Immature natural killer cell (primary cell): ENCODE measurements at places on chromosomes 5 and 9.
A peak's percentile ranks its signal among the peaks of the same experiment; 100 is the strongest.

DNA sequence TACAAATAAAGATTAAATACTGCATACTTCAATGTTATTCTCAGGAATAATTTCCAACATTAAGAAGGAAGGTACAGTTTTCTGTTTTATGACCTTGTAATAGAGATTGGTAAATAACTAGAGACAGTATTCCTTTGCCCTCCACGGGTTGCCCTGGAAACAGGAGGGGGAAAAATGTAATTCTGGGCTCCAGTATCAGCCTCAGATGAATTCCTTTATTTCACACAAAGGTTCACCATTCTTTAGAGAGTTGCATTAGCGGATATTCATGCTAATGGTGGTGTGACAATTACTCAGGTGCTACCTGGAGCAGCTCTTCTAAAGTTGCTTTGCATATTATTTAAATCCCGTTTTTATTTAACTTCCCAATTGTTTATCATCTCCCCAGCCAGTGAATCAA lies 42.6 kb downstream of the CETN3 start:
- no peak for DNase-seq

- no peak for DNase-seq
Observed at GRCh38 chr9:129125478-129125877, 14.3 kb downstream of the PTPA start.

DNA sequence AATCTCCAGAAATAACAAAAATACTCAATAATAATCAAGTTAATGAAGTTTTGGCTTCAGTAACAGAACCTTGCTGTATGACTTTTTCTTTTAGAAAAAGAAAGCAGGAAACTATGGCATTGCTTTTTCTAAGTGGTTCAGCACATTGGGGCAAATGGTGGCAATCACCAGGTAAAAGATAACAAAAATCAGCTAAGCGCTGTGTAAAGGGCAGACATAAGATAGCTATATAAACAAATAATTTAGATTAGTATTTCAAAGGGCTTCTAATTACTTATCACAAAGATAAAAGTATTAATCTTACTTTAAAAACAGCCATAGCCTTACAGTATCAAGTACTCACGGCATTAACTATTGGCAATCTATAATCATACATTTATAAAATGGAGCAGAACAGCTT lies 10.0 kb downstream of the TMEM161B start:
- no peak for DNase-seq

GRCh38 chr5:30838936-30839496 lies 354.5 kb upstream of the CDH6 start:
- DNase-seq, result no peak

DNA sequence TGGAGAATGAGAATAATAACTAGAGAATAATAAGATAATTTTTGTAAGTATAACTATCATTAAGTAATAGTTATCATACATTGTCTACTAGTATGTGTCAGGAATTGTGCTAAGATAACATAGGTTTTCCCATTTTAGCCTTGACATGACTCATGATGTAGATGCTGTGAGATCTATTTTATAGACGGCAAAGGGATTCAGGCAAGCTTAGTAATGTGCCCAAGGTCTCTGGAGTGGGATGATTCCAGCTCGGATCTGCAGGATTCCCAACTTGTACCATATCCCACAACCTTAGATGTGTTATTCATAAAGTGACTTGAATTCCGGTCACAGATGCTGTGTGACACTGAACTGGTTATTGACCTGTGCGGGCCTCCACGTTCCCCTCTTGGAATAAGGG lies 51.5 kb downstream of the IL31RA start:
- no peak for DNase-seq

GRCh38 chr9:37639109-37639762 lies 11.5 kb upstream of the FRMPD1 start:
- no peak for DNase-seq

DNA sequence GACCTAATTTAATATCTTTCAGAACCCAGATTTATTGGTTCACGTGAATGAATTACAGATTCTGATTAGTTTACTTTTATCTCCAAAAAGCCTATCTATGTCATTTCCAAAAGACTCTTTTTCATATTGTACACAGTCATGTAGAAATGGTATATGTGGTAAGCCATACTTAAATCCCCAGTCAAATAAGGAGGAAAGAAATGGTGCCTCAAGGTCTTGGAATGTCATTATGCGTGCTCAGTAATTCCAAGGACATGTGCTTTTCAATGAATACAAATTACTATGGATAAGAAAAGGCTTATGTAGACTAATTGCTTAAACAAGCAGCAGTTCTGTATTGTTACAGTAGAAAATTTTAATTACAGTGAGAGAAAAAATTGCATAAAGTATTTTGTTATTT lies 64.1 kb upstream of the TYRP1 start:
- DNase-seq, result no peak

- no peak for DNase-seq
Observed at GRCh38 chr9:109753308-109753707, 26.7 kb upstream of the PALM2AKAP2 start.

GRCh38 chr9:123208626-123209174 lies 59.7 kb downstream of the STRBP start:
- DNase-seq, result no peak

DNA sequence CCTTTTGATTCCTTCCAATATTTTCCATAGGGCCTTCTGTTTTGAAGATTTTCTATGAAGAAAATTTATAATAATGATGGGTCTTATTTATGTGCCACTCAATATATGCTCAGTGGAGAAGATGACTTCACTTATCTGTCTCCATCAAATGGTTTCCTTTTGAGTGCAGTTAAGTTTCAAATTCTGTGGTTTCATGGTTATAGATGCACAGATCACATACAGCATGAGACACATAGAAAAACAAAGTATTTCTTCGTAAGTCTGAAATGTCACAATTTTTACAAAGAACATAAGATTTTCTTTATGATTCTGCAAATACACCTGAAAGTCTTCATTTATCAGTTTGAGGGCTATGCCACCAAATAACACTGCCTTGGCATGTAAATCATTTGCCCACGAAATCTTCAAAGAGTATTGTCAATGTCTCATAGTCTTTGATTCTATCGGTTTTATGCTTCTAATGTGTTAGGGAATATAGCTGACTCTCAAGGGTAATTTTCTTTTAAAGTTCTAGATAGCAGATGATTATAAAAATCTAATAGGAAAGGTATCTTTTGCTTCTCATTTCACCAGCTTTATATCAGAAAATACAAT lies 14.1 kb downstream of the CFAP95 start:
- no peak for DNase-seq

- DNase-seq, result no peak
Observed at GRCh38 chr5:149790276-149790675, 60.2 kb downstream of the PPARGC1B start.

- no peak for DNase-seq
Observed at GRCh38 chr5:17249029-17249634, 31.7 kb downstream of the BASP1 start.

GRCh38 chr9:129312251-129313122 lies 134.4 kb upstream of the IER5L start:
- no peak for DNase-seq

GRCh38 chr9:107999011-107999410 lies 509.4 kb upstream of the KLF4 start:
- DNase-seq, result no peak

- no peak for DNase-seq
Observed at GRCh38 chr9:114484215-114484853, 20.9 kb downstream of the WHRN start.

GRCh38 chr5:34410411-34411139 lies 245.6 kb upstream of the RAI14 start:
- no peak for DNase-seq

DNA sequence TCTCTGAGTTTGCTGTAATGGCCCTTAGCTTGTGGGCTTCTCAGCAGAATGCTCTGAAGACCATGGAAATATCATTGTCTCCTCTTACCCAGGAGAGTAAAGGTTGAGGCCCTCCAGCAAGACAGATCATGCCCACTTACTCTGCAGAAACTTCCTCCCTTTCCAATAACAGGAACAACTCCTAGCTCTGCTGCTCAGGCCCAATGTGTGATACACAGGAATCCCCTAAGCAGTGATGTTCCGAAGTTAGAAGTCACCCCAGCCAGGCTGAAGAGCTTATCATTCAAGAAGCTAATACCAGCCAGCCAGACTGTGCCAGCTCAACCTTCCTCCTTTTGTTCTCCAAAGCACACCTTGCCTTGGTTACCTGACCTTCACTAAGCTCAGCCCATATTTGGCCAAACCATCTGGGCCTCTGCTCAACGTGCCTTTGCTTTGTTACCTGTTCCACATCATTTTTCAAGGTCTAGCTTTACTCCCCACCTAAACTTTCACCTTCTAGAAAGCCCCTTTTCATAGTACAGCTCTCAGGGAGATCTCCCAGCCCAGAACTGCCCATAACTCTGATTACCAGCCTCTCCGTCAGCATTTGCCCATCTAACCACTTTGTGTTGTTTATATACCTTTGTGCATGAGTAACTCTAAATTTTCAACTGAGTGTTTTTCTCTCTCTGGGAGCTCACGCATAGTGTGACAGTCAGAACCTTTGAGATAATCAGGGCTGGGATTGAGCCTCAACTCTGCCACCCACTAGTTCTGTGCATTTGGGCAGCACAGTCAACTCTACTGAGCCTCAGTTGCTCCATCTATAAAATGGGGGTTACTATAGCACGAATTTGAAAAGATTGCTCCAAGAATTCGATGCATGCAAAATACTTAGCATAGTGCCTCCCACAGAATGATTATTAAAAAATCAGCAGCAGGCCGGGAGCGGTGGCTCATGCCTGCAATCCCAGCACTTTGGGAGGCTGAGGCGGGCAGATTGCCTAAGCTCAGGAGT lies 107.6 kb upstream of the CPEB4 start:
- DNase-seq, result no peak

DNA sequence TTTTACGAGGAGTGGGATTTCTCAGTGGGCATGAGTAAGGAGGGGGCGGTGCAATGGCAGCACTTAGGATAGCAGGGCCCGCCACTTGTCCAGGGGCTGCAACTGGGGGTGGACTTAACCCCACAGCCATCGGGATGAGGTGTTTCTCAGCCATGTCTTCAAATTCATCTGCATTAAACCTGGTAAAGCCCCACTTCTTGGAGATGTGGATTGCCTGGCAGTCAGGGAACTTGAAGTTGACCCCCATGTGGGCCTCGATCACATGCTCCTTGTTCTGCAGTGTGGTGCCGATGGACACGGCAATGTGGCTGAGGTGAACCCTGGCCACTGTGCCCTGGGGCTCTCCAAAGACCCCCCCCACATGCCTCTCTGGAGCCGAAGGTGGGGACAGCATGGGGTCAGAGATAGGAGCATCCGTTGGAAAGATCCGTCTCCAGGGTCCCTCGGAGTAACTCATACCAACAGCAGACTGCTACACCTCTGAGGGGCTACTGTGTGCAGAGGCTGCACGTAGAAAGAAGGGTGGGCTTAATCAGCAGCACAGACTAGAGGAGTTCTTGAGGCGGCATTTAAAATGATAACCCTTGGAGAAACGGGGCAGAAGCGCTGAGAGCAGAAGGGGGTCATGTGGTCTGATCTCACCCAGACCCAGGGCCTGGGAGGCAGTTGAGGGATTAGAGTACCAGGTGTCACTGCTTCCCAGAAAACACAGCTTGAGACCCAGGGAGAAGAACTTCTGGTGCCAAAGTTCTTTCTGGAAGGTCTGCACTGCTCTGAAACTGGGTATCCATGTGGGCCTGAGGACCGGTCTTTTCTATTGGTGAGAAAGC lies 141.4 kb downstream of the MTX3 start:
- DNase-seq, result no peak

GRCh38 chr9:34659592-34660253 lies 2.7 kb downstream of the CCL27 start:
- DNase-seq, result no peak

GRCh38 chr5:159459132-159459627 lies 128.9 kb upstream of the IL12B start:
- no peak for DNase-seq

- no peak for DNase-seq
Observed at GRCh38 chr9:68493958-68494577, 46.6 kb downstream of the TMEM252 start.

- no peak for DNase-seq
Observed at GRCh38 chr5:137312011-137312410, 187.1 kb downstream of the SPOCK1 start.

GRCh38 chr5:176597417-176598389 lies 12.3 kb downstream of the GPRIN1 start:
- no peak for DNase-seq

GRCh38 chr5:14628346-14628745 lies 36.2 kb upstream of the OTULIN start:
- DNase-seq, result peak; percentile 38

GRCh38 chr5:89698028-89698427 lies 711.5 kb downstream of the CETN3 start:
- no peak for DNase-seq

- no peak for DNase-seq
Observed at GRCh38 chr5:56419667-56420066, 186.5 kb upstream of the ANKRD55 start.

DNA sequence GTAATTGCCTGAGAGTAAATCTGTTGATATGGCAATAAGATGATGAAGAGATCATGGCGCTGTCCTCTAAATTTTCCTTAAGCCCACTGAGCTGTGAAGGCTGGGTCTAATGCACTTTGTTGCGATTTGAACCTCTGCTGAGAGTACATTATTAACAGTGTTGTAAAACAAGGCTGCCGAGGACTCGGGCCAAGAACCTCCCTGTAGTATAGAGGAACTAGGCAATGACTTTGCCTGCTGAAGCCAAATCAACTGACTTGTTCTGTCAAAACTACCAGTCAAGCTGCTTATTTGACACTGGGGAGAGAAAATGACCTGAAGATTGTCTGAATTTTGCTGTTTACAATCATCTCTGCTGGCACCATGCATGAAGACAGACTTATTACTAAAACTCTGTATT lies 1154.7 kb downstream of the DTWD2 start:
- DNase-seq, result no peak

DNA sequence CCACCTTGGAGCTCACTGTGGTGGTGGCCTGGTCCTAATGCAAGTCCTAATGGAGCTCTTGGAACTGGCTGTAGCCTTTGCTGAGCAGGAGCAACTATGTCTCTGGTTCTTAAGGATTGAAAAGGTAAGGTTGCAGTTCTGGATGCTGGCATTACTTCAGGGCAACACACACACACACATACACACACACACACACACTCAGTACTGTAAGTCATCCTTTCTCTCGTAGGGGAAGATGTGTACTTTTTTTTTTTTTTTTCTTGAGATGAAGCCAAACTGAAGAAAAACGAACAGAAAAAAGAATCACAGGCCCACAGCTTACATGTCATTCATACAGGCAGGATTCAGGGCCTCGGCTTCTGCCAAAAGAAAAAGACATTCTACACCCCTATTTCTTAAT lies 81.1 kb upstream of the RPS23 start:
- DNase-seq, result no peak

DNA sequence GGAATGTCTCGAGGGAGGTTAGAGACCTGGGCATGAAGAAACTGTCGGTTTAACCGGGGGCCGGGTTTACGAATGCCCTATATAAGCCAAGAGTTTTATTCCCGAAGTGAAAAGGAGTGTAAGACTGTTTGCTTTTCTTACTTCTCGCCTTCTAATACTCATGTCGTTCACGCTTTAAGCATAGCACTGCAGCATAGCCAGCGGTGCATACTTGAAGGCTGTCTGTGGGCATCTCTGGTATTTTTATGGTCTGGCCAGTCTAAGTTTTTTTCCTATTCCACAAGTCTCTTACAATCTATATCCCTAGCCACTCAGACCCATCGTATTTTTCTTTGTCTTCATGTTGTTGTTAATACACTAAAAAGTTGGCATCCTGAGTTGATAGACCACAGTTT lies 1.2 kb downstream of the UHRF2 start:
- peak; percentile 21 for DNase-seq

GRCh38 chr5:127094161-127094814 lies 21.0 kb upstream of the C5orf63 start:
- DNase-seq, result no peak
